Right ventricle myocardium superior (tissue), 1 donor: ENCODE measurements at places on chromosomes 4 and X. TPM values are rescaled to one million over a fixed set of nuclear protein-coding genes. Genes with fewer than 3 reads are reported as not detected.

GRCh38 chr4:40316333-40316781, 18.8 kb upstream of the CHRNA9 start:
- no peak for DNase-seq

- no peak for DNase-seq
Observed at GRCh38 chr4:164012396-164013027, 518.0 kb downstream of the TMA16 start.

- no peak for DNase-seq
Observed at GRCh38 chrX:152155766-152156310, 17.5 kb upstream of the MAGEA10 start.

GRSF1 gene
- 105 TPM for total RNA-seq

PPP1R2C gene
- not detected for total RNA-seq
